ENCODE measurements at places on chromosomes 13 and 19. TPM values are rescaled to one million over a fixed set of nuclear protein-coding genes. Genes with fewer than 3 reads are reported as not detected.
A peak's percentile ranks its signal among the peaks of the same experiment; 100 is the strongest.

ATP8B3 gene
- 1.0 TPM for total RNA-seq

DNAJC15 gene
- 4.4 TPM for total RNA-seq

TTC9B gene
- not detected for total RNA-seq

KLK15 gene
- total RNA-seq, result not detected

PLK5 gene
- total RNA-seq, result not detected

CGB3 gene
- not detected for total RNA-seq

KLK2 gene
- not detected for total RNA-seq

PSG7 gene
- total RNA-seq, result not detected

DNA sequence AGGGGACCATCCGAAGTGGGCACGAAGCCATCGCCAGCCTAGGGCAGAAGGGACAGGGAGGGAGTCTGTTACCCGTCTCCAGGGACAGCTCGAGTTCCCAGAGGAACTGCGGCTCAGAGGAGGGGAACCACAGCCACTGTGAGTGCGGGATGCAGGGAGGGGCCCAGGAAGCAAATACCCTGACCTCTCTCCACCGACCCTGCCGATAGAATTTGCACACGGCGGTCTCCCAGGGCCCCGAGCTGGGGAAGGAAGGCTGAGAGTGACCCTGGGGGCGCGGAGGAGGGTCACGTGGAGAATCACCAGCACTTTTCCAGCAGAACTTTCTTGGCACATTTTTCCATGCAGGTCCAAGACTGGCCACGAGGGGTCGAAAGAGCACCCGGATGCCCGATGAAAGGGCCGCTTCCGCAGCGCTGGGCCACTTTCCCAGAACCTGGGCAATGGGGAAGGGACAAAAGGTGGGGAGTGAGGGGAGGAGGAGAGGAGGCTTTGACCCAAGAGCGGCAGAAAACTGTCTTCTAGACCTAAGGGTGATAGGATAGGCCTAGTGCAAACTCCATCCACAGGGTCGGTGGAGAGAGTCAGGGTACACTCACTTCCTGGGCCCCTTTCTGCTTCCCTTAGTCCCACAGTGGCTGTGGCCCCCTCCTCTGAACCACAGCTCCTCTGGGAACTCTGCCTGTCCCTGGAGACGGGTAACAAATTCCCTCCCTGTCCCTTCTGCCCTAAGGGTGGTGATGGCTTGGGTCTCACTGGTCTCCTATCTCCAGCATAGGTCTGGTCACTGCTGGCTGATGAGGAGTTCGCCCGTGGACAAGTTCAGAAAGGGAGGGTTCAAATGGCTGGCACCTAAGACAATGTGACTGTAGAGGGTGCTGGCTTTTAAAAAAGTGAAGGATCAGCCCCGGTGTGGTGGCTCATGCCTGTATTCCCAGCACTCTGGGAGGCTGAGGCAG, 5.3 kb upstream of the GPR4 start:
- peak; percentile 70 for DNase-seq

DNA sequence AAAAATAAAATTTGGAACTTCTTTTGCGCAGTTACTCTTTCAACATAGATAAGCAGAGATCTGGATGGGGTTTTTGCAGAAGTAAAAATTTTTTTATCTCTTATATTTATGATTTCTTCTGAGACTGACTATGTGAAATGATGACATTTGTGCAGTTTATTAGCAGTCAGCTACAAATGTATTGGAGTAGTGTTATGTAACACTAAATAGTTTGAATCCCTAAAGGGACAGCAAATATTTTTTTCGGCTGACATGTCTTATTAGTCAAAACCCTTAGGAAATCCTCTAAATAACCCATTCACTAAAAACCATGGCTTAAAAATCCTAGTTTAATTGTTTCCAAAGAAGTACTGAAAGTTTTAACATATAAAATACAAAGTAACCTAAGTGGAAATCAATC, 48.0 kb upstream of the EDNRB start:
- no peak for DNase-seq

- DNase-seq, result no peak
Measured at GRCh38 chr19:29260477-29261317, 47.7 kb upstream of the UQCRFS1 start.

GRCh38 chr19:58059003-58059670, at the start of gene ZNF135:
TSS of gene ZNF135 (plus strand) at chr19:58059282. CDS start at chr19:58060003, 721 bp downstream.
- DNase-seq, result peak; percentile 91

- no peak for DNase-seq
Measured at GRCh38 chr13:27465611-27466010, 15.2 kb upstream of the MTIF3 start.

GRCh38 chr19:19567391-19567790, 29.3 kb downstream of the CILP2 start:
- DNase-seq, result no peak

DNA sequence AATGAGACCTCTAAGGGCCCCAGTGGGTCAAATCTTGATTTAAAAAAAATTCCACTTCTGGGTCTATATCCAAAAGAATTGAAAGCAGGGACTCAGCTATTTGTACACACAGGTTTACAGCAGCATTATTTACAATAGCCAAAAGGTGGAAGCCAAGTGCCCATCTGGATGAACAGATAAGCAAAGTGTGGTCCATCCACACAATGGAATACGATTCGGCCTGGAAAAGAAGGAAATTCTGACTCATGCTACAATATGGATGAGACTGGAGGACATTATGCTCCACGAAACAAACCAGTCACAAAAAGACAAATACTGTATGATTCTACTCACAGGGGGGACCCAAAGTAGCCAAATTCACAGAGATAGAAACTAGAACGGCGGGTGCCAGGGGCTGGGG, 76.7 kb downstream of the CACNA1A start:
- DNase-seq, result no peak

GRCh38 chr13:98089246-98089645, 53.6 kb upstream of the FARP1 start:
- DNase-seq, result no peak

DNA sequence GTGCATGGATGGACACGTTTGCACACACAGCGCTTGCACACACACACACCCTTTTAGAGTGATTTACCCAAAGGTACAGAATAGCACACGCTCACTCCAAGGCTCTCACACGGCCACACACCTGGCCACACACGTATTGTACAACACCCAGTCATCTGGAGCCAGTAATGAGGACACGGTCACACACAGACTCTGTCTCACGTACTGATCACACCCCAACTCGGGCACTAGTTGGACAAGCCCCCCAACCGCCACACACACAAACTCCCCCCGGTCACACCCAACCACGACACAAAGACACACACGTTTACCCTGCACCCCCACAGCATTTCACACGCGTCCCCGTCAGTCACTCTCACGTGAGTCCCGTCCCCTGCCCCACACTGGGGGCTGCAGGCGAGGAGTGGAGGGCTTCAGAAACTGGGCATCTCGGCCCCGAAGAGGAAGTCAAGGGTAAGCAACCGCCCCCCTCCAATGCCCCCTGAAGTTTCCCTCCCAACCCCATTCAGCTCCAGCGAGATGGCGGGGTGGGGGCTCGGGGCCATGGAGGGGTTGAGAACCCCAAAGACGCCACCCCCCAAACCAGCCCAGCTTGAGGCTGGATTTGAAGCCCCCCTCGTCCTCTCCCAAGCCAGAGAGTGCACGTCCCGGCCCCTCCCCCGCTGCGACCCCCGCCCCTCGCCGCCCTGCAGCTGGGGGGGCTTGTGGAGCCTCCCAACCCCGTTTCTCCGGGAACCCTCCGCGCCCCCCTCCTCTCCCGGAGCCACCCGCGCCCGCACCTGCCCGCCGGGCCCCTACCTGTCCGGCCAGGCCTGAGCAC, 599 bp downstream of the OLFM2 start:
- no peak for DNase-seq

DNA sequence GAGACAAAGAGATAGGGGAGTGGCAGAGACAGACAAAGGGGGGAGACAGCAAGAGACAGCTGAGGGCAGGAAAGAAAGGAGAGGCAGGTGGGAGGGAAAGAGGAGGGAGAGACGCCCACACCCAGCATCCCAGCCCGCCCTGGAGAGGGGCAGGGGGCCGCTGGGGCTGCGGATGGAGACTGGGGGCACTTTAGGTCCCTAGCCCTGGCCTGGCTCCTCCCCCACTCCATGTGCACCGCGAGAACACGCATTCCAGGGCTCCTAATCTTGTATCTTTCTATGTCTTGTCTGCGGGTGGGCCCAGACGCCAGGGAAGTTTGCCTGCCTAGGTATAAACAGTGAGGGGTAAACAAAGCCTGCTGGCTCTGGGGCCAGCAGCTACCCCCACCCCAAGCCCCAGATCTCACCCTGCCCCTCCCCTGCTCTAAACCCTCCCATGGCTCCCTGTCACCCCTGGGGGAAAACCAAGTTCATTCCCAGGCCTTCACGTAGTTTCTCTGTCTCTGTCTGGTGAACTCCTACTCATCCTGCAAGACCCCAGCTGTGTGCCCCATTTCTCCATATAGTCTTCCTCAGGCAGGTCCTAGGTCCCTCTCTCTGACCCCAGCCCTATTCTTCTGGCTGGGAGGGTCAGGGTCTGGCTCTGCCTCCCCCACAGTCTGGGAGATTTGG, 5.7 kb downstream of the TLE5 start:
- DNase-seq, result no peak

GRCh38 chr19:10517760-10518443, 655 bp upstream of the S1PR5 start:
- DNase-seq, result no peak

DNA sequence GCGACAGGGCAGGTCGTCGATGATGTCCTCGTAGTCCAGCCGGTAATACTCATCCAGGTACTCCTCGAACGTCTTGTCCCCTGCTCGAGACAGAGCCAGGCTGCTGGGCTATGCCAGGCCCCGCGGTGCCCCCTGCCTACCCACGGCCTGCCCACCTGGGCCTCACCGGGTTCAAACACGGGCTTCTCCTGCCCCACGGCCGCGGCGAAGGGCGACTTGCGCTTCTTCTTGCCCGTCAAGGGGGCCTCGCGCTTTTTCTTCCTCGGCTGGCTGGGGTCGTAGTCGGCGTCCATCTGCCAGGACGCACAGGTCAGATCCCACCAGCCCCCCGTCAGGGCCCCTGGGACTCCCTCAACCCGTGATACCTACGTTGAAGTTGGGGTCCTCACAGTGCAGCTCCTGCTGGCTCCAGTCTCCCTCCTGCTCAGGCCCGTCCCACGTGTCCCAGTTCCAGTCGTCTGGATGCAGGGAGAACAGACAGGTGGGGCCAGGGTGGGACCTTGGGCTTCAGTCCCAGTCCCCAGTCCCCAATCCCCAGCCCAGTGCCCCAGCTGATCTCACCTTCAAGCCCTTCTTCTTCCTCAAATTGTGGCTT, 8.1 kb downstream of the KRI1 start:
- DNase-seq, result no peak

DNA sequence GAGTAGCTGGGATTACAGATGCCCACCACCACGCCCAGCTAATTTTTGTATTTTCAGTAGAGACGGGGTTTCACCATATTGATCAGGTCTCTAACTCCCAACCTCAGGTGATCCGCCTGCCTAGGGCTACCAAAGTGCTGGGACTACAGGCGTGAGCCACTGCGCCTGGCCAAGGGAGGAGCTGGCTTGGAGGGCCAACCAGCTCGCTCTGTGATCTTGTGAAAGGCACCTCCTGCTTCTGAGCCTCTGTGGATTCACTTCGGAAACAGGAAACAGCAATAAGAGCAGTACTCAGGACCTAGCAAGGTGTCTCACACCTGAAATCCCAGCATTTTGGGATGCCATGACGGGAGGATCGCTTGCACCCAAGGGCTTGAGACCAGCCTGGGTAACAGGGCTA, 2.0 kb upstream of the ELL start:
- no peak for DNase-seq

GRCh38 chr13:99545979-99546378, 44.7 kb downstream of the TM9SF2 start:
- DNase-seq, result no peak

DNA sequence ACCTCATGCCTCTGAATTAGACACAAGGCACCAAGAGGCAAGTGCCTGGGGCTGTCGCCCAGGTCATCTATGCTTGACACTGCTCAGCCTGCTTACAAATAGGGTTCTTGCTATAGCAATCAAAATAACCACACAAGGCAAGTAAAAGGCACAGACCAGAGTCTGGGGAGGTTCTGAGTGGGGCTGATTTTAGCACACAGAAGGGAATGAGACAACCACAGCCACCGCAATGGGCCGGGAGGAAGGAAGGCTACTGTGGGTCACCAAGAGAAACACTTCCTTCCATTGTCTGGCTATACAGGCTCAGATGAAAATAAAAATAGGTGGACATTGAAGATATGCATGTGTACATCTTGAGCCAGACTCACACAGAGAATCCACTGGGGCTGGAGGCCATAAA, 159.1 kb downstream of the DLEU7 start:
- DNase-seq, result no peak

DNA sequence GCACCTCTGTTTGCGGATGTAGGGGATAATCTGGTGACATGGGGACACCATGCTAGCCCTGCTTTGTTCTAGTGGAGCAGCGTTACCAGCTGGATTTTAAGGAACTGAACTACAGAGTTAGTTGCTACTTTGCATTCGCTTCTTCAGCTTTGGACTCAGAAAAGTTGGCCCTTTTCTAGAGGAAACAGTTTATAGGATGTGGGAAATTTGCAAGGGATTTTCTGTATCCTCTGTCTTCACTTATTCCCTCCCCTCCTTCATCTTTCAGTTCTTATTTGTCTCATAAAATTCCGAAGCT, 2.1 kb downstream of the GATAD2A start:
- no peak for DNase-seq

- no peak for DNase-seq
Measured at GRCh38 chr19:41746593-41747227, 8.6 kb upstream of the CEACAM6 start.

DNA sequence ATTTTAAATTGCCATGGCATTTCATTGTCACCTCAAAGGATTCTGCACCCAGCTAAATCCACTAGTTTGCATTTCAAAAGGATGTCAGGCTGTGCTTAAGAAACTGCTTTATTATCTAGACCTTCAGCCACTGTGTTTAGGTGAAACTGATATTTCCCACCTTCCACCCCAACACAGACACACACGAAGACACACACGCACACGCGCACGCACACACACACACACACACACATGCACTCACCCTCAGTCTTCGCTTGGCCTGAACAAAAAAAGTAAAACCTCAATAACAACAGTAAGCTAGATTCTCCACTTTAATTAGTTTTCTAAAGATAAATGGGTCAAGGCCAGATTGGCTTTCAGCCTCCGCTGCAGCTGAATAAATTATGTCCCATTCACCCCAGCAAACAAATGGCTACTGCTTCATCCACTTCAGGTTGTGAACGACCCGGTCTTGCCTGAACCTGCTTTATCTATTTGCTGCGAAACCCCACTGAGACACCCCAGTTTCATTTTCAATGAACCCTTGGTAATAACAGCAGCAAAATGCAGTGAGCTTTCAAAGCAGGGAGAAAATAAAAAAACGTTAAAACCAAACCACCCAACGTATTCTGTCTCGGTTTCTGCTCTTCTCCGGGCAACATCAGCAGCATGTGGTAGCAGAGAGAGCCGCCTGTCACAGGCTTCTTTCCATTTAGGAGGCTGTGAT, 166.8 kb downstream of the DCT start:
- DNase-seq, result no peak

DNA sequence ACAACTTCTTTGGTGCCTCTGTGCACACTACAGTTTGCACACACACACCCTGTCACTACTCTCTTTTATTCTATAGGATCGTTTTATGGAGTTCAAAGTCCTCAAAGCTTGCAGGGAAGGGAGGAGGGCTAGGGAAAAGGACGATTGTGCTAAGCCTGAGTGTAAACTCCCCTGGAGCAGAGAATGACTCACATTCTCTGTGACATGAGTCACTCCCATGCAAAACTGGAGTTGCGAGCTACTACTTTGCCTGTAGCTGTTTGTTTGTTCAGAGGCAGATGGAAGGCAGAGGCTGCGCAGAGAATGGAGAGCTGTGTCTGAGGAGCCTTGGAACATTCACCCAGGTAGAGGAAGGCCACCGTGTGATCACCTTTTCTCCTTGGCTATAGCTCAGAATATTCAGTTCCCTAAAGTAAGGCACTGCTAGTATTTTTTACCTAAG, 80.5 kb upstream of the MBNL2 start:
- DNase-seq, result peak; percentile 30

All from uterus (tissue), 4 donors.